ENCODE measurements at places on chromosomes 1 and 21.

DNA sequence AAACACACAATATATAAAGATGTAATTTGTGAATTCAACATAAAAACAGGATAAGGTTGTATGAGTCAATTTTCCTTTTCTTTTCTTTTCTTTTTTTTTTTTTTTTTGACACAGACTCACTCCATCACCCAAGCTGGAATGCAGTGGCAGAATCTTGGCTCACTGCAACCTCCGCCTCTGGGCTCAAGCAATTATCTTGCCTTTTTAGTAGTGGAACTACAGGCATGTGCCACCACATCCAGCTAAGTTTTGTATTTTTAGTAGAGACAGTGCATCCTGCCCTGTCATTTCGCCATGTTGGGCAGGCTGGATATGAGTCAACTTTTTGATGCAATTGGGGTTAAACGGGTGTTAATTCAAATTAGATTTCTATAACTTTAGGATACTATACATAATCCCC lies 10.3 kb upstream of the SPRR2B start:
- DNase-seq = no peak

GRCh38 chr1:7159116-7159781 lies 374.0 kb downstream of the CAMTA1 start:
- DNase-seq = no peak

- no peak for DNase-seq
Observed at GRCh38 chr21:14245711-14246110, 29.8 kb downstream of the RBM11 start.

DNA sequence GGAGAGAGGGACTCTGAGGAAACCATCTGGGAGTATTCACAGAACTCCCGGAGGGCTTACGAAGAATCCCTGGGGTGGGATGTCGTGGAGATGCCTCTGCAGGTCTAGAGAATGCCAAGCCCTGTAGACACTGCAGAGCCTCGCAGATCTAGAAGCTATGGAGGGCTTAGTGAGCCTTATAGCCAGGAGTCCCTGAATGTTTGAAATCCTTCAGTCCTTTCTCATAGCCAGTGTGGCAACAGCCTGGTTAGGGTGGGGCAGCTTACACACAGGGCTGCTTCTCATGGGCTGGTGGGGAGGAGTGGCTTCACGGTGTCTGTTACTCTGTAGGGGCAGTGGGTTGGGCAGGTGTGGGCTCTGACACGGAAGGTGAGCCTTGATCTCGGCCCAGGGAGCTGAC lies 44.2 kb upstream of the KDM4A start:
- no peak for DNase-seq

DNA sequence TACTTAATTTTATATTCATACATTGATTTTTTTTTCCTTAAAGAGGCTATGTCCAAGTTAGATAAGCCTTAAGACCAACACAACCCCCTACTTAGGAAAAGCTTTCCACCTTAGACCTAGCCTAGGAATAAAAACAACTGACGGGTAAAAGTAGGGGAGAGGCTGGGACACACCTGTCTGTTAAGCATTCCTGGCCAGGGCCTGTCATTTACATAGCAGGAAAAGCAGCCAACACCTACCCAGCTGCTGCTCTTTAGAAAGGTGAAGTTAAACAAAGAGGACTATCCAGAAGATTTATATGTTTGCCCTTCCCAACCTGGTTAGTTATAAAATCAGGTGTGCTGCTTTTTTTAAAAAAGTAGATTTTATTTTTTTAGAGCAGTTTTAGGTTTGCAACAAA lies 29.1 kb upstream of the SAMD13 start:
- no peak for DNase-seq

GRCh38 chr1:204705493-204705811 lies 19.9 kb upstream of the LRRN2 start:
- no peak for DNase-seq

GRCh38 chr1:24557711-24558131 lies 1.8 kb downstream of the NCMAP start:
- DNase-seq = no peak

GRCh38 chr1:41765152-41765551 lies 153.6 kb downstream of the HIVEP3 start:
- no peak for DNase-seq

- DNase-seq = no peak
Observed at GRCh38 chr1:201218409-201218808, 27.8 kb downstream of the IGFN1 start.
